ENCODE measurements at places on chromosomes 5 and 9.
A peak's percentile ranks its signal among the peaks of the same experiment; 100 is the strongest.

GRCh38 chr5:141495453-141495811 is 6.6 kb downstream of the PCDHGC5 start:
- DNase-seq: no peak

GRCh38 chr9:131169563-131170240 is 44.3 kb downstream of the NUP214 start:
- no peak for DNase-seq

GRCh38 chr9:14838701-14839100 is 71.5 kb downstream of the FREM1 start:
- DNase-seq: no peak

DNA sequence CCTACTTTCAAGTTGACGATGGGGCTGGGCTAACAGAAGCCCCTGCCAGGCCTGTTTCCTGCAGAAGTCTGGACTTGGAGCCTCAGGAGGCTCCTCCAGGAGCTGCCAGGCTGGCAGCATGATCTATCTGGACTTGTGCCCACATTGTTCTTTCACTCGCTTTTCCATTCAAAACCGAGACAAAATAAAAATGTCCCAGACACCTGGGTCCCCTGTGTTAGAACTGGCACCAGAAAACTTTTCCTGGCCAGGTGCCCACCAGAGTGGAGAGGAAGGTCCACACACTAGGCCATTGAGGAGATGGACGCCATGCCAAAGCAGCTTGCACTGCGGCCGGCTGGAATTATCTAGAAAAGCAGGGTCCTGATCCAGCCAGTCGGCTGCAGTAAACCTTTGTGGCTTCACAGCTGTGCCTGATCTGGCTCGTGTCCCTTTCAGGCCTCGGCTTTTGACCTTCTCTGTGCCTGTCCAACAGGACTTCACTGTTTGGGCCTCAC is 78.2 kb downstream of the GCNT1 start:
- DNase-seq: no peak

DNA sequence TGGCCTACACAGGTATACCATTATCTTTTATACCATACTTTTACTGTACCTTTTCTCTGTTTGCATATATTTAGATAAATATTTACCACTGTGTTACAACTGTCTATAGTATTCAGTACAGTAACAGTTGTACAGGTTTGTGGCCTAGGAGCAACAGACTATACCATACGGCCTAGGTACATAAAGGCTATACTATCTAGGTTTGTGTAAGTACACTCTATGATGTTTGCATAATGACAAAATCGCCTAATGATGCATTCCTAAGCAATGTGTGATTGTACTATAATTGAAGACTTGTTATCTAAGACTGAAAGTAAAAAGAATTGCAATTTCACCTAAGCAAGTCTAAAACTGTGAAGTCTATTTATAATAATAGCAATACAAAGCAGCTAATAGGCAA is 3.9 kb downstream of the C9orf72 start:
- no peak for DNase-seq

DNA sequence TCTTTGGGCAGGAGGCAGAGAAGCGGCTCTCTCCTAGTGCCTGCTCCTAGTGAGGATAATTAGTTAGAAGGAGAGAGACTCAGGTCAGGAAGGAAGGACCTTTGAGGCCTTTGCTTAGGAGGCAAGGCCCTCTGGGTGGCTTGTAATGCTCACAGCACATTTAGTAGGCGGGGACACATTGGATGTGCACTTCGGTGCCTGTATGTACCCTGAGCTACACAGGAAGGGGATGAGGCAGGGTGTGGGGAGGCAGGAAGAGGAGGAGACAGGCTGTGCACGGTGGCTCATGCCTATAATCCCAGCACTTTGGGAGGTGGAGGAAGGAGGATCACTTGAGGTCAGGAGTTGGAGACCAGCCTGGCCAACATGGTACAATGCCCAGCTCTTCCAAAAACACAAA is 7.2 kb upstream of the LCN2 start:
- no peak for DNase-seq

- no peak for DNase-seq
Observed at GRCh38 chr9:81073821-81074220, 615.5 kb downstream of the TLE1 start.

DNA sequence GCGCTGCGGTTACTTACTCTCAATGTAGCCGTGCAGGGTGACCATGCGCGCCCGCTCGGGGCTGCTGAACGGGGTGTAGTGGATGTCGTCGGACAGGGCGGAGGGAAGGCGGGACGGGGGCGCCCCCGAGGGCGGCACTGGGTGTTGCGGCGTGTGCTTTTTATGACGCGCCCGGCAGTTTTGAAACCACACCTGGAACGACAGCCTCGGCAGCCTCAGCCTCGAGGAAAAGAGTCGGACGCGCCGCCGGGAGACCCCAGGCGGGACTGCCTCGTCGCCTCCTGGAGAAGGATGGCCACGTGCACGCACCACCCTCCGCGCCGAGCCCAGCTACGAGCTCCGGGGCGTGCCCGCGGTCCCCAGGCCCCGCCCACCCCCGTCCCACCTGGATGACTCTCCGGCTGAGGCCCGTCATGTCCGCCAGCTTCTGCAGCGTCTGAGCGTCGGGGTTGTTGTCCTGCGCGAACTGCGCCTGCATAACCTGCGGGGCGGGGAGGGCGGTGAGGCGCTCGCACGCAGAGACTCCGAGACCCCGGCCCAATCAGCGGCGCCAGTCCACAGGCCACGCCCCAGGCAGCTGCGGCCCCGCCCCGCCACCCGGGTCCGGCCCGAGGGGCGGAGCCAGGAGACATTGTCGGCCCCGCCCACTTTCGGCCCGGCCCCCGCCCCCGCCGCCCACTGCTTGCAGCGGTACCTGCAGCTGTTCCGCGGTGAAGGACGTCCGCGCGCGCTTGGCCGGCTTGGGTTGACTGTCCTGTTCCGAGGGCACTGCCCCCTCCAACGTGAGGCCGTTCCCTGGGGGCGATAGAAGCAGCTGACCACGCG is 15.0 kb downstream of the LHX6 start:
- peak; percentile 38 for DNase-seq

DNA sequence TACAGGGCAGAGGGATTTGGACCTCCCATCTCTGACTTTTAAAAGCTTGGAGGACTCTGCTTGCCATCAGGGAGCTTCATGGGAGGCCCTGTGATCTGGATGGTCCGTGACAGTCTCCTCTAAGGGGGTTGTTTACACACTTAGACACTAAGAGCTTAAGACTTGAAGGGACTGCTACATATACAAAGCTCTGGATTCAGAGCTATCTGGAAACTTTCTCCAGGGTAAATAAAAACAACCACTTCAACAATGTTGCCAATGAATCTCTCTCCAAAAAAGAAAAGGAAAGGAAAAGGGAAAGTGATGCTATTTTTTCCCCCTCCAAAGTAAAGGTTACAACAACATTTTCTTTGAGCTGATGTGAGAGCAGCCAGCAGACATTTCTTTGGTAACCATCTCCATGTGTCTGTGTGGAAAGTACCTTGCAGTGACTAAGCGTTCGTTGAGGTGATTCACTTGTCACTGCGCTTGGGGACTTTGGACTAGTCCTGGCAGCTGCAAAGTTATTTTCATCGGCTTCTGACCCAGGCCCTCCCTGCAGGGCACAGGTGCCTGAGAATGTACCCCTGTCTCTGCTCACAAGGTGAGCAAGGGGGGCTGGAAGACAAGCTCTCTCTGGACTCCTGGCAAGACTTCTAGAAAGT is 262.1 kb upstream of the KLF4 start:
- DNase-seq: no peak

DNA sequence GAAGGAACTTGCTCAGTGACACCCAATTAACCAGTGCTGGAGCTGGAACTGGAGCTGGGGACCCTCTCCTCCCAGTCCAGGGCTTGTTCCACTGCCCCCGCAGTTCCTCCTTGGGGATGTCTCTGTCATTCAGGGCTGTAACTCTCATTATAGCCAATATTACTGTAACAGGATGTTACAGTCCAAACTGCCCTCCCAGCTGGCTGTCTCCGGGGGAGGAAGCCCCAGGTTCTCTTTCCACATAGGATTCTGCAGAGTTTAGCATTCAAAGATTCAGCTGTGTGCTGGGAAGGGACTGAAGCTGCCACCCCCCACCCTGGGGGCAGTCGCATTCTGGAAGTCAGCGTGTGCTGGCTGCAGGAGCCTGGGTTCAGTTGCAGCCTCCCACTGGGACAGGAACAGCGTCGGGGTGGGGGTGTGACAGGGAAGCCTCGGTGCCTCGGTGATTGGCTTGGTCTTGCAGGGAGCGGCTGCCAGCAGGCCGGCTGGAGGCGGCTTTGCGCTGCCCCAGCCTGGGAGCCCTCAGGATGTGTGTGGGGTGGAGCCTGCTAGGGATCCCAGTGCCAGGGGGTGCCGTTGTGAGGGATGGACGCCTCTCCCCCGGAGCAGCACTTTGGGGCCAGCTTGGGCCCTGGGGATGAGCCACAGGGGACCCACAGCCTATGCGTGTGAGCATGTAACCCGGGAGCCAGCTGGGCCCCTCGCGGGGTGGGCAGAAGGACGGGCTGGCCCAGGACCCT is 101.1 kb downstream of the RGS3 start:
- no peak for DNase-seq

GRCh38 chr5:139392678-139393496 is 2.0 kb downstream of the PROB1 start:
- peak; percentile 78 for DNase-seq

GRCh38 chr5:91937121-91937520 is 554.0 kb upstream of the ARRDC3 start:
- no peak for DNase-seq

DNA sequence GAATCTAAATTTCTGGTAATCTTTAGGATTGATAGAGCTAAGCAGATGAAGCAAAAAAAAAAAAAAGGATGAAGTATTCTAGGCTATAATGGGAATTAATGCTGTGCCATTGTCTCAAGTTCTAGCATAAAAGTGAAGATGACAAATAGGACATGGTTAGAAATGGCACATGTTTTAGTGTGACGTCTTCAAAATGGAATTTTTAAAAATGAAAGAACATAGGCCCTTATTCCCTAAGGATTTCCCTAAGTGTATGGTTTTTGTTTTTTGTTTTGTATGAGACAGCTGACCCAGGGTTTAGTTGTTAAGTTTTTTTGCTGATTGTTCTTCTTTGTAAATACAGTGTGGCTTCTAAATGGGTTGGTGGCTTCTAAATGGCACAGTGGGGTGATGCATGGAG is 7.1 kb downstream of the TLE4 start:
- DNase-seq: no peak

DNA sequence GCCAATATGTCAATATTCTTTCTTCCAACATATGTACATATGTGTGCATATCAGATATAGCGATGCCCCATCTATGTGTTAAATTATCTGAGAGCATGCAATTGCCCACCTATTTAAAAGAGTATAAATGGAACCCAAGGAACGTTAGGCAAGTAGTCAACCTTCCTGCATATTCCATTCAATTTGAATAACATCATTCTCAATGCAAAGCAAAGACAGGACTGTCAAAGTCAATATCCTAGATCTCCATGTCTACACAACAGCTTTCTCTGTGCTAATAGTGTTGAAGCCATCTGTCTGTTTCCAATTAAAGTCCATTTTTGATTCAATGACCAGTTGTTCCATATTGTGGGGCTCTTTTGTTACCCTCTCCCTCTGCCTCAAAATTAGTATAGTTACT is 85.3 kb upstream of the COX7C start:
- no peak for DNase-seq

- DNase-seq: no peak
Observed at GRCh38 chr9:129696944-129697655, 31.7 kb downstream of the PRRX2 start.

DNA sequence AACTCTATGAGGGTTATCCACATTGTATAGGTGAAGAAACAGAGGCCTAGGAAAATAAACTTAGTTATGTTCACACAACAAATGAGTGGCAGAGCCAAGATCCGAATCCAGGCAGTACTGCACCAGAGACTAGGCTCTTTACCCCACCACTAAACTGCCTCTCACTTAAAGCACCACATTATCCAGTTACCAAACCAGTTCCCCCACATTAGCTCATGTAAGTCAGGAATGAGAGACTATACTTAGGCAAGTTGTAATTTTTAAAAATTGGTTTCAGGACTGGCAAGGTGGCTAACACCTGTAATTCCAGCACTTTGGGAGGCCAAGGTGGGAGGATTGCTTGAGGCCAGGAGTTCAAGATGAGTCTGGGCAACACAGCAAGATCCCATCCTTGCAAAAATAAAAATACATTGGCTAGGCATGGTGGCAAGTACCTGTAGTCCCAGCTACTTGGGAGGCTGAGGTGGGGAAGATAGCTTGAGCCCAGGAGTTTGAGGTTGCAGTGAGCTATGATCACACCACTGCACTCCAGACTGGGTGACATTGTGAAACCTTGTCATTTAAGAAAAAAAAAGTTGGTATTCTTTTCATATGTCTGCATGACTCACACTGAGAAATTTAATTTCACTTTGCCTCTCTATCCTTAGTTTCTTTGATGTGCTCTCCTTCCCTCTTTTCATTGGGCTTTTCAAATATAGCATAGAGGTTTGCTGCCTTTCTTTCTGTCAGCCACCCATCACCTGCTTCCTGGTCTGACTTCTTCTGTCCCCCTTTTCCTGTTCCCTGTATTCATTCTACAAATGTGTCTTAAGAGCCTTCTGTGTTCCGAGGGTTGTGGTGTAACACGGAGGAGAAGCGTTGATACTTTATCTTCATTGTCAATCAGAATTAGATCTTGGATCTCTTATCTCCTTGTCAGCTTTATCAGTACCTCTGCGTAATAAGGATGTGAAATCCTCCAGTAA is 64.7 kb downstream of the ERMP1 start:
- DNase-seq: no peak

DNA sequence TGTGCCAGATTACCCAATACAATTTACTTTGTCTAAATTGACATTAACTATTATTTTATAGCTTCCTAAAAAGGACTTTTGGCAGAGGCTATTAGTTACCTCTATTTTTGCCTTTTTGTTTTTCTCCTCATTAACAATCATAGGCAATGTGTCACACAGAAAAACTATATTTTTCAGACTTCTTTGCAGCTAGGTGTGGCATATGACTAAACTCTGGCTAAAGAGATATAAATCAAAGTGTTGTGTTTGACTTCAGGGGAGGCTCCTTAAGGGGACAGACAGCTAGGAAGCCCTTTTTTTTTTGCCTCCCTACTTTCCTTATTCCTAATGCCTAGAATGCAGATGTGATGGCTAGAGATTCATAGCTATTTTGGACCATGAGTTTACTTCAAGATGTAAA is 19.7 kb upstream of the GCNT4 start:
- DNase-seq: no peak

GRCh38 chr9:34592895-34593601 is 3.5 kb upstream of the CNTFR start:
- DNase-seq: no peak

DNA sequence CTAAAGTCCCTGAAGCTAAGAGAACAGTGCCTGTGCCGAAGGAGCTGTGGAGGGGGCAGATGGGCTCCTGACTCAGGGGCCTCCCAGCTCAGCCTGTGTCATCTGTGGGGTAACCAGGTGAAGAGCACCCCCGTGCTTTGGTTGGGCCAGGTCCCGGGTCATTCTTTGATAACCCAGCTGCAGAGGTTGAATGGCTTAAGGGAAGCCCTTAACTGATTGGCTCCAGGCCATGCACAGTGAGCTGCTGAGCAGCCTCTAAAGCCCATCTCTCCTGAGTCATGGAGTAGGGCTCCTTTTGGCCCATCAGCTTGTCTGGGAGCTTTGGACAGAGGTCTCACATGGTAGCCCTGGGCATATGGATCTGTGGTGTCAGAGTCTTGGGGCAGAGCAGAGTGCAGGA is 28.7 kb downstream of the COL27A1 start:
- DNase-seq: no peak

Data from stimulated activated naive CD4-positive, alpha-beta T cell treated with Interleukin-2 at 50 U/mL for 16 hours (primary cell).